ENCODE measurements at places on chromosomes 3 and 15. TPM values are rescaled to one million over a fixed set of nuclear protein-coding genes. Genes with fewer than 3 reads are reported as not detected.

The MUSTN1 gene
- total RNA-seq = 1.7 TPM

The TM6SF1 gene
- total RNA-seq = 28.7 TPM

DNA sequence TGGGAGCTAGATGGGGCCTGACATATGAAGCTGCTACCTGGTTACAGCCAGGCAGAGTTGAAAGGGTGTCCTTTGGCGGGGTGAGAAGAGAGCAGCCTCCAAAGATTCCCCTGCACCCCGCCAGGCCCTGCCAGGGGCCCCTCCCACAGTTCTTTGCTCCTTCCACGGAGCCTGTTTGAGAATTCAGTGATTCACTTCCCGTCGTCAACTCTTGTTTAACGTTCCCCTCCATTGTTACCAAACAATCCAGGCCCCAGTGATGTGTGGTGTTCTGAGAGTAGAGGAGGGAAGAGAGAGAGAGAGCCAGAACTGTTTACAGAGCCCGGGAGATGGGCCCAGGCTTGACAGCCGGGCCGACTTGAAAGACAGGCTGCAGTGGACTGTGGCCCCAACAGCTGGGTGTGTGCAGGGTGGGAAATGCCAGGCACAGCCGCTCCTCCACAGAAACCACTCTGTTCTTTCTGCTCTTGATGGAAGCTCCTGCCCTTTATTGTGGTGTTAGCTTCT is 81.5 kb downstream of the SMAD3 start:
- no peak for DNase-seq

DNA sequence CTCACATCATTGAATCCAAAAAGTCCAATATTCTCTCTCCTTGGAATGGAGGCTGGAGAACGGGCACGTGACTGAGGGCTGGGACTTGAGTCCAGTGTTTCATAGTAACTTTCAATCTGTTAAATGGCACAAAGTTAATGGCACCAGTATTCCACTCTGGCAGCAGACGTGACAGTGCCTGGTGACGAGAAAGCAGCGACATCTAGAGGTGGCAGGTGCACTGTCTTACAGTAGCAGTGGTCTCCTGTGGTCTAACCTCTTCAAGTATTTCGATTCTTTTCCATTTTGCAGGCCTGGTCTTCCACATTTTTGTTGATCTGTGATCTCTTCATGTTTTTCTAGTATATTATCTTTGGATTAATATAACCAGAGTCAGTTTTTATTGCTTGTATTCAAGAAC is 107.1 kb downstream of the OXSM start:
- DNase-seq = peak; percentile 71

DNA sequence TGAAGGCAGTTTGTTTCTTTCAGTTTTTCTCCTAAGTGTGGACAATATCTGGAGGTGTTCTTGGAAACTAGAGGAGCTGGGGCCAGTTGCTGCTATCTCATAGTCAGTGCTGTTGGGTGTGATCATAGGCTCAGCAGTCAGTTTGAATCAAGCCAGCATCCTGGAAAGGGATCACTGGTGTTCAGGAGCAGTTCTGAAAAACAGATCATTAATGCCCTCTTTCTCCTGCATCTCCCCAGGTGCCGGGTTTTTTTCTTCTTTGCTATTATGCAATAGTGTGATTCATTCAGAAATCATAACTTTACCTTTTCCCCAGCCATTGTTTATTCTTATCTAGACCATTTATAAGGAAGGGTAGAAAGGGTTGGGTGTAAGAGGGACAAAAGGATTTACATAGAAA is 24.0 kb downstream of the LNP1 start:
- no peak for DNase-seq
